ENCODE measurements at places on chromosomes 16 and 17.

GRCh38 chr17:76191896-76192295 is 48.4 kb downstream of the RNF157 start:
- no peak for DNase-seq

- no peak for DNase-seq
Measured at GRCh38 chr16:51986301-51986700, 560.6 kb downstream of the TOX3 start.

DNA sequence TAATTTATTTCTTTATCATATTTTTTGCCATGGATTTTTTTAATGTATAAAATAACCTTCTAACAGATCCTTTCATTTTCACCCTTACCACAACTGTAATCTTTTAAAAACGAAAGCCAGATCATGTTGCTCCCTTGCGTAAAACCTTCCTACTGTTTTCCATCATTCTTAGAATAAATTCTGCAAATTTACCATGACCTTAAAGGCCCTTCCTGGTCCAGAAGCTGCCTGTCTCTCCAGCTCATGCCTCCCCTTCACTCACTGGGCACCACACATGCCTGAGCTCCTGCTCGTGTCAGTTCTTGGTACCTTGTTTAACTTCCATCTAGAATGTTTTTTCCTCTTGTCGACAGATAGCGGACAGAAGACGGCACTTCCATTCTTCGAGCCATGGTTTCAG is 245.0 kb upstream of the CDH5 start:
- no peak for DNase-seq

DNA sequence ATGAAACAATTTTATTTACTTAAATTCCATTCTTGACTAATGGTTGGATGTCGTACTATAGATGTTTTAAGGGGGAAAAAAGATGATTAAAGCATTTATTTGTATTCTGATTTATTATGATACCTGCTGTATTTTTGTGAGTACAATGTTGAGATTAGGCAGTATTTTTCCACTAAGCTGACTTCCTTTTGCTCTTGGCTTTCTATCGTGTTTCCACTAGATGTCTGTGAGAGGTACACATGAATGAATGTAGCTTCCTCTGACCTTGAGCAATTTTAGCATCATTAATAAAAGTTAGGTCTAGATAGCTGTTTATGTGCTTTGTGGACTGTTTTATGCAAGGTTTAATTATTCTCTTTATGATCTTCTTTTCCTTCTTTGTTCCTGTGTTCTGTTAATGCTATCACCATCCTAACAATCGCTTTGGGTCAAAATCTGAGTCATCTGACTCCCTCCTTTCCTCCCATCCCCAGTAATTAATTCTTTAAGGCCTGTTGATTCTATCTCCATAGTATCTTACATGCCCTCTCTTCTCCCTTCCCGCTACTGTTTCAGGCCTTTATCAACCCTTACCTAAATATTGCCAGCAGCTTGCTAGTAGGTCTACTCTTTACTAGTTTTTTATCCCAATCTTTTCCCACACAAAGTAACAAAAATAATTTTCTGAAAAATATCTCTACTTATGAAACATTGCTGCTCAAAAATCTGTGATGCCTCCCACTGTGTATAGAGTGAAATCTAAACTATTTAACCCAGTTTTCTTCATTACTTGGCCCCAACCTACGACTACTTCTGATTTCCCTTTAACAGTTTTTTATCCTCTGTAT is 76.0 kb downstream of the VMP1 start:
- DNase-seq, result no peak

DNA sequence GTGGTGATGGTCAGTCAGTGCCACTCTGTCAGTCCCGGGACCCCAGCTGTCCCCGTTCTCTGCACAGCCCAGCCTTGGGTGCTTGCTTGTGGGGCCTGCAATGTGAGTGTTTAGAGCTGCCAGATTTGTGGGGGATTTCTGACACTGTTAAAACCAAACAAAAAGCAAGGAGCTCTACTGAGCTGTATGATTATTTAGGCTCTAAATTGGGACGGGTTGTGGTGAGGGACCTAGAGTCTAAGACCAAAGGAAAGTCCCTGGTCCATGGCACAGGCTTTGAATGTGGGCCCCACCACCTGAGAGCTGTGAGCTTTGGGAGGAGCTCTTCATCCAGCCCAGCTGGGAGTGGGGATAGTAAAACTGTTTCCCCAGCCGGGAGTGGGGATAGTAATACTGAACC is 63.3 kb downstream of the KSR1 start:
- DNase-seq, result no peak

GRCh38 chr17:76141212-76142038 is at the start of gene FOXJ1:
FOXJ1 (minus strand) TSS chr17:76141245; CDS start chr17:76140395, 850 bp downstream.
- DNase-seq, result peak; percentile 86

DNA sequence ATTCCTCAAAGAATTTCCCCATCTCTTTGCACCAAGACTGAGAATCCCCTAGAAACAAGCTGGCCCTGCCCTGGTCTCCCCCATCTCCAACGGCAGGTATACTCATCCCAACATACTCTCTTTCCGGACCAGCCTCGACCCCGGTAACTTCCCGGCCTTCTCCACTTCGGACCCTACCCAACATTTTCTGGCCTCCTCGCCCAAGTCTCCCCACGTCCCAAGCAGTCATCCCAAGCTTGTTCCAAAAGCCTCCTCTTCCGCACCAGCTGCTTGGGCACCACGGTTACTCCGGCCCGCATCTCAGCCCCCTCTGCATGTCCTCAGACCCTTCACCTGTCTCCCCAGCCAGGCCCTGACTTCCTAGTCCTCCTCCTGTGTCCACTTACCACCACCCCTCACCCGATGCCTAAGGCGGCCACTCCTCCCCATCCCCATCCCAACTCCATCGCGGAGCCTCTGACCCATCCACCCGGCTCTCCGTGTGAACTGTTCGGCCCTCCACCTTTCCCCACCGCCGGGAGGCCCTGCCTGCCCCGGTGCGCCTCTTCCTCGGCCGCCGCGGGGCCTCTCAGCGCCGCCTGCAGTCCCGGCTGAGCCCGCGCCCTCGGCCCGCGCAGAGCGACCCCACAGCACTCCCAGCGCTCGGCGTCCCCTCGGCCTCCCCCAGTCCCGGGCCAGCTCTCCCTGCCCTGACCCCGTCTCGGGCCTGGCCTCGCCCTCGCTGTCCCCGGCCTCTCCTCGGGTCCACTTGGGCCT is 994 bp downstream of the PITPNA start:
- peak; percentile 24 for DNase-seq

DNA sequence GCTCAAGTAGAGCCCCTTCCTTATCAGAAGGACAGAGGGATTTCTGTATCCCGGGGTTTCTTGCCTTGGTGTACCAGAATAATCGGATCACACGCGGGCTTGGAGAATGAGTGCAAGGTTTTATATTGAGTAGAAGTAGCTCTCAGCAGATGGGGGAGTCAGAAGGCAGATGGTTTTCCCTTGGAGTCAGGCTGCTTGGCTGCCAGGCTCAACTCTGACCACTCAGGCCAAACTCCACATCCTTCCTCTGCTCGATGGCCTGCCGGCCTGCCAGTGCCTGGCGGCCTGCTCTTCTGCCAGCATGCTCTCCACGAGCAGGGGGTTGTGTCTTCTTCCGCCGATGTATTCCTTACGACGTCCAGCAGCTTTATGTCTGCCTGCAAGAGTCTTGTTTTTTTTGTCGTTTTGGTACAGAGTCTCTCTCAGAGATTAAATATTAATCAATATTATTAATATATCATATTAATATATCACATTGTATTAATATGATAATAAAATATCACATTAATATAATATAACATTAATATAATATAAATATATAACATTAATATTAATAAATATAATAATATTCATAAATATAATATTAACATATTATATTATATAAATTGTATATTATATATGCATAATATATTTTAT is 229.2 kb upstream of the WSCD1 start:
- no peak for DNase-seq

DNA sequence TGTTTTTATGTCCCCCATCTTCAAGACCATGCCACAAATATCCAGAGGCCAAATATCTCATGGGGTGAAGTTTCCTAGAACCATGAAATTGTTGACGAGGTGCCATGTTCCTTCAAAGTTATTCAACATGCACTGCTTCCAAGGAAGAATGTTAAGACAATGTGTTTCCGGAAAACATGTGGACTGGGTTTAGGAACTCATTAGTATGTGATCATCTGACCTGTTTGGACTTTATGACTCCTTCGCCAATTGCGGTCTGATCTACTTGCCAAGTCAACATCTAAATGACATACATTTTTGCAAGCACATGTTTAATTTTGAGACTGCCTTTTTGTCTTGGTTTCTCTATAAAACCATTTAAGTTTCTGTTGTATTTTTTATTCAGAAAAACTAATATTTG is 234.8 kb downstream of the MAF start:
- no peak for DNase-seq

DNA sequence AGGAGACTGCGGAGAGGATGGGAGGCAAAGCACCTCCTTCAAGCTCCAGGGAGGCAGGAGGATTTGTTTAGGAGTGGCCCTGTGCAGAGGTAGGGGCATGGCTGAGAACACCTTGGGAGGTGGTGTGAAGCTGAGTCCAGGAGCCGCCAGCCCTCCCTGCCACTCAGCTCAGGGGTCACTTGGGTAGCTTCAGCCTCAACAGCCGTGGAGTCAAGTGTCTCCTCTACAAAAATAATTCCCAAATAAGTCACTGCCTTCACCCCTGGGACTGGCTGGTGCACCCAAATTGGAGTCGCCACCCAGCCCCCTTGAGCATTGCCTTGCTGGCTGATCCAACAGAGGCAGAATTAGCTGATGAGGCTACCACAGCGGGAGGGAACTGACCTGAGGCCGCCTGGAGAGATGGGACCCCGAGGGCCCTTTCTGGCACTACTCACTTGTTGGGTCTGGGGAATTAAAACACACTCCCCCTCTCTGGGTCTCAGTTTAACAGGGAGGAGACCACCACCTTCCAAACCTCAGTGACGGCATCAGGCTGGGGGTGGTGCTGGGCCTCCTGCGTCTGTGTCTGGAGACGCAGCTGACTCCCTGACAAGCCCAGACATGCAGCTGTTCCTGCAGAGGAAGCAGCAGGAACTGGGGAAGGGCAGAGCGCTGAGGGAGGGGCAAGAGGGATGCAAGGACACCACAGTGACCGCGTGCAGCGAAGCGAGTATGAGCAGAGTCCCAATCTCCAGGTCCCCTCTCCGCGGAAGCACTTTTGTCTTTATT is 87.9 kb upstream of the TOB1 start:
- DNase-seq, result no peak

- DNase-seq, result no peak
Measured at GRCh38 chr16:87678618-87679017, 76.3 kb downstream of the JPH3 start.

GRCh38 chr17:78045316-78045715 is 83.2 kb downstream of the TMC6 start:
- no peak for DNase-seq

GRCh38 chr16:80171746-80172145 is 369.0 kb upstream of the DYNLRB2 start:
- no peak for DNase-seq

- no peak for DNase-seq
Measured at GRCh38 chr17:18187821-18188761, 4.5 kb downstream of the ALKBH5 start.

GRCh38 chr17:50087246-50087911 is 7.8 kb upstream of the PDK2 start:
- peak; percentile 68 for DNase-seq

- peak; percentile 4 for DNase-seq
Measured at GRCh38 chr17:76353004-76353598, 615 bp downstream of the PRPSAP1 start.

DNA sequence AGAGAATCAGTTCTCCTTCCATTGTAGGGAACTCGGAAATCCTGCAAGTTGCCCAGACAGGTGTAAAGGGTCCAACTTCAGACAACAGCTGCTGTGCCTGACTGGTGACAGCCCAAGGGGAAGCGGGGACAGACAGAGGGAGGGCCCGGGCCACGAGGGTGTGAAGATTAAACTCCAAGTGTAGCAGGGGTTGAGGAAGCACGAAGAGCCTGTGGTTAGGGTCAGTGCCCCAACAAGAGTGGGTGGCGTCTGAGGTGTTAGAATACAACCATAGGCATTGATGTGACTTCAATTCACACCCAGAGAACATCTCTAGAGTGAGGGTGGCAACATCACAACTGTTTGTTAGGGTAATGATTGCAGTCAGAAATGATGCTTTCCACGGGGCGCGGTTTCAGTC is 39.1 kb downstream of the ASPA start:
- no peak for DNase-seq

DNA sequence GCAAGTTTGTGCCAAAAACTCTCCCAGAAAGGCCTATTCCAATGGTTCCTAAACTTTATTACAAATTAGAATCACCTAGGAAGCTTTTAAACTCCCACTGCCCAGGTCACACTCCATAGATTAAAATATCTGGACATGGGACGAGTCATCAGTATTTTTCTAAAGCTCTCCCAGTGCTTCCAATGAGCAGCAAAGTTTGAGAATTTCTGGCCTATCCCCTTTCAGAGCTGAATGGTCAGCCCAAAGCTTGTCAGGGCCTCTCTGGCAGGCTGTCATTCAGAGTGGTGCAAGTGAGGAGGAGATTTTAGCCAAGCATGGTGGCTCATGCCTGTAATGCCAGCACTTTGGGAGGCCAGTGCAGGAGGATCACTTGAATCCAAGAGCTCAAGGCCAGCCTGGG is 2.4 kb downstream of the BCL6B start:
- DNase-seq, result no peak

GRCh38 chr17:18246880-18247612 is 11.5 kb downstream of the FLII start:
- no peak for DNase-seq

DNA sequence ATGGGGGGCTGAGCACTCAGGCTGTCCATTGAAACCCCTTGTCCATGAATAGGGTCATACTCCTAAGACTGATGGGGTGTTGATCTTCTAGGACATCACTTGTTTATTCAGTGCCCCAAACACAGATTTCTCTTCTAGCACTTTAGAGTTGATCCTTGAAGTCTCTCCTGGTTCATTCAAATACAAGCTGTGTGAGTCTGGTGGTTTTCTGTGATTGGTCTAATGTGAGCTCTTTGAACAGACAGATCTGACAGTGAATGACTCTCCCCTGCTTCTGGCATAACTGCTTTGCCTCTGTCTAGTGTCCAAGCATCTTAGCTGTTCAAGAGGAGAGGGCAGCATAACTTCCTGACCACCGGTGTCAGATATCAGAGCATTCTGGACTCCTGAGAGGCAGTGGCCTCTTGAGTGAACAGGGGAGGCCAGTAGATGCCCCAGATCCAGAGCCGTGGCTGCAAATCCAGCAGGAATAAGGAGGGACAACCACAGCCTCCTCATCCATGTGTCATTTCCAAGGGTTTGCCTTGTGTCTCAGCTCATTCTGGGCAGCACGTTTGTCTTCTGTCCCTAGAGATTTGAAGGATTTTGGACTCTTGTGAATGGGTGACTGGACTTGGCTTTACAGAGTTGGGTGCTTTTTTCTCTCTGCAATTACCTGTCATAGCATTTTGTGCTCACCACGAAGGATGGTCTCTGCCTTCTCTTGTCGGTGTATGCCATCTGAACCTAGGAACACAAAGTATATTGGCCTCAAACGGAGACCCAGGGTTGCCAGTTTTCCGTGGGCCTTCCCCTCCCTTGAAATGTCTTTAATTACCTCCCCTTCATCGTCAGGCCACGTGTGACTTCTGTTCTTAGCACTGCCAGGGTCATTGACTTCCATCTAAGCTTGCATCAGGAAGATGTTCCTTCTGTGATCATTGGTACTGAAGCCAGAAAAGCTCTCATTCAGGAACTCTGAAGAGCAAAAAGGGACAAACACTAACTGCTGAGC is 13.9 kb upstream of the CLEC18C start:
- no peak for DNase-seq

- no peak for DNase-seq
Measured at GRCh38 chr16:87407511-87408112, 15.5 kb downstream of the MAP1LC3B start.
